ENCODE measurements at places on chromosomes 2 and 18. TPM values are rescaled to one million over a fixed set of nuclear protein-coding genes. Genes with fewer than 3 reads are reported as not detected.

TDRD15 gene
- not detected for polyA plus RNA-seq

CRYGC gene
- polyA plus RNA-seq: not detected

IL1RL1 gene
- polyA plus RNA-seq: not detected

LRP1B gene
- polyA plus RNA-seq: not detected

GRCh38 chr2:26363323-26363722 is 16.7 kb upstream of the ADGRF3 start:
- H3K36me3 ChIP-seq: peaks cover 26% of the 10 kb centered on the region
- H3K4me3 ChIP-seq: no peak overlapping the region
- H3K27me3 ChIP-seq: no peaks in the 10 kb centered on the region
- H3K4me1 ChIP-seq: no peaks in the 10 kb centered on the region
- no peak for DNase-seq

DNA sequence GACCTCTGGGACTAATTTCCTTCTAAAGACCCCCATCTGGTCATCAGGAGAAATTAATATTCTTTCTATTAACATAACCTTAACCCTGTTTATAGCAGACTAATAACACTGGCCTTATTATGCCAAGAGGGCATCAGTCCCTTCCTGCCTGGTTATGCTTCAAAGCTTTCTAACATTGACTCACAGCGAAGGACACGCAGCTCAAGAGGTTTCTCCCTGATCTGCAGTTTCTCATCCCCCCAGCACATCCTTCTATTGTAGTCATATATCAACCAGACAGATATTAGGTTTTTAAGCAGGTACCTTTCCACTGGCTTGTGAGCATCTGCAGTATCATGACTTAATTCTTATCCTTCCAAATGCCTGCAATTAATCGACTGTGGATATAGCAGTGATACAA is 100.0 kb upstream of the CXCR4 start:
- no peaks in the 10 kb centered on the region for H3K36me3 ChIP-seq
- peaks cover 43% of the 10 kb centered on the region for H3K4me1 ChIP-seq
- H3K27ac ChIP-seq: no peak overlapping the region
- H3K4me3 ChIP-seq: no peak overlapping the region
- H3K27me3 ChIP-seq: no peaks in the 10 kb centered on the region
- DNase-seq: no peak

DNA sequence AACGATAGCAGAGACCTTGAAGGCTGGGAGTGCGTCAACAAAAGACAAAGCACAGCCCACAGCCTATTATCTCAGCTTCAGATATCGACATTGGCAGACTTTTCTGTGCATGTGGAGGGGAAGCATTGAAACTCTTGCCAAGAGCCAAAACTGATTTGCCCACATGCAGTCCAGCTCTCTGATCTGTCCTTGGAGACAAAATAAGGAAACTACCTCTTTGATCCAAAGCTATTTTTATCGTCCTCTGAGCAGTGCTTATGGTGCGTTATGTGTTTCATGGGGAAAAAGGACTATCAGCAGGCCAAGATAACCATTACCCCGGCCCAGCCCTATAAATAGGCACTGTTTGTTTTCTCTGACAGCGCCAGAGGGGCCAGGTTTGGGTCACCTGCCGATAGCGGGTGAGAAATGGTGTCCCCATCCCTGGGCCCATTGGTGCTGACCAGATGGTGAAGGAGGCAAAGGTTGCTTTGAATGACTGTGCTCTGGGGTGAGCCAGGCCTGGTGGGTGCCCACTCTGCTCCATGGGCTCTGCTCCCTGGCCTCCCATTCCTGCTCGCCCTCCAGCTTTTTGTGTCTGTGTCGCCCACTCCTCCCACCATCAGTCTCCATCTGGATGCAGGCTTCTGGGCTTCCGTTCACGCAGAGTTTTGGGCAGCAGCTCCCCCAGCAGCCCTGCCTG is 176.1 kb upstream of the HS6ST1 start:
- no peak overlapping the region for H3K27ac ChIP-seq
- no peaks in the 10 kb centered on the region for H3K4me1 ChIP-seq
- no peak for DNase-seq

DNA sequence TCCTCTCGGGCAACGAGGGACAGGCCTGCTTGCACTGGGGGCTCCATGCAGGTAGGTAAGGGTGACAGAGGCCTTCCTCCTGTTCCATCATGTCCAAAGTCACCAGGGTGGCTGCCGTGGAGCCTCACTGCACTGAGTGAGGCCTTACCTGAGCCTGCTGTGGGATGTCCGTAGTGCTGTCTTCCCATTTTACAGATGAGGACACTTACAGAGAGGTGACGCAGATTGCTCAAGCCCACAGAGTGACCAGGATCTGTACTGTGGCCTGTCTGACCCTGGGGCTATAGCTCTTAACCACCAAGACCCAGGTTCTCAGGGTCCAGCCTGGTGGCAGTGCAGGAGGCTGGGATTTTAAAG is 5.4 kb downstream of the ATOH8 start:
- no peak overlapping the region for H3K4me3 ChIP-seq
- no peaks in the 10 kb centered on the region for H3K36me3 ChIP-seq
- H3K27ac ChIP-seq: no peak overlapping the region
- peaks cover 32% of the 10 kb centered on the region for H3K4me1 ChIP-seq
- H3K27me3 ChIP-seq: peaks cover 29% of the 10 kb centered on the region
- no peak for DNase-seq

Data from CD14-positive monocyte (primary cell).